Activated T-cell treated with anti-CD3 and anti-CD28 coated beads for 4 hours (primary cell): ENCODE measurements at places on chromosomes 3 and 15.

DNA sequence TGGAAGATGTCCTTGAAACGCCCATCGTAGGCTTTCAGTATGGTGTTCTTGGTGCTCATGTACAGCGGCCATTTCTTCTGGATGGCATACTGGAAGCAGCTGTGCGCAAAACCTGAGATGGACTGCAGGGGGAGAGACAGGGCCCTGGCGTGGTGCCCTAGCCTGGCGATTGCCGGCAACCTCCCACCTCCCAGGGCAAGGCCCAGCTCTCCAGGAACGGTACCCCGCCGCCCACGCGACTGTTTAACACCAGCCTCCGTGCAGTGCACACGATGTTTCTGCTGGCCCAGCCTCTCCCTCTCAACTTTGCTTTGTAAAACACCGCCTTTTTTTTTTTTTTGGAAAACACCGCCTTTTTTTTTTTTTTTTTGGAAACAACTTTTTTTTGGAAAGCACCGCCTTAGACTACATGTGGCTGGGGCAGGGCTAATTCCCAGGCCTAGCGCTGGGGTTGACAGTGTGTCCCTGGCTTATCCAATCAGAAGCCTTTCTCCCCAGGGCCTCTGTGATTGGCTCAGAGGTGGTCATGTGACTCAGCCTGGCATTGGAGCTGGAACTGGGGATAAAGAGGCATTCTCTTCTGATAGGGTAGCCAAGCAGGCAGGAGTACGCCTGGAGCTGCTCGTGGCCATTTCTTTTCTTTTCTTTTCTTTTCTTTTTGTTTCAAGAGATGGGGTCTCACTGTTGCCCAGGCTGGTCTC lies 14.7 kb downstream of the IDH2 start:
- no peak for DNase-seq

DNA sequence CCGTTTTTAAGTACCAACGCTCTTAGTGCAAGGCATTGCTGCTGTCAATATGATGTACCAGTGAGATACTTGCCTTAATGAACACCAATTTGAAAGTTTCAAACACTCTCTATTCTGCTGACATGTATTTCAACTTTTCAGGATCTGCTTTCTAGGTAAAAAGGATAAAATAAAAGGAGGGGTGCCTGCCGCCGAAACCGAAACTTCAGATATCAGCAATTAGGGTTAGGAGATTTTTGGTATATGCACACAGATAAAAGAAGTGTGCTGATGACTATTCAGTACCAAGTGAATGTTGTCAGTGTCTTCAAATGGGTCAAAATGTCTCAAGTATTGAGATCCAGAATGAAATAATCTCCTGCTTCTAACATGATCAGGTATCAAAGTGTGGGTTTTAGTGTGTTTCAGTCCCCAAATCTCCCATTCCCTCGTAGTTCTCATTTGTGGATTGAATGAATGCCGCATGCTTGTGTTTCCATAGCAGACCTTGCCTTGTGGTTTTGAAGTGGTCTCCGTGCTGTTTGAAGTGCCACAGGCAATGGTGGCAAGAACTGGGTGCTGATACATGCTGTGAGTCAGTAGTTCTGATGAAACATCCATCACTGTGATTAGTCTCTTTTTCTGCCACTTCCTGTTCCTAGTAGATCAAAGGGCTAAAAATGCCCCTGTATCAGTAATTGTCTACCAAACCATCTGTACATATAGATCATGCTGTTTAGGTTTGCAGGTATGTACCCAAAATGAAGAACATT lies 22.5 kb downstream of the CHST14 start:
- peak; percentile 47 for DNase-seq

DNA sequence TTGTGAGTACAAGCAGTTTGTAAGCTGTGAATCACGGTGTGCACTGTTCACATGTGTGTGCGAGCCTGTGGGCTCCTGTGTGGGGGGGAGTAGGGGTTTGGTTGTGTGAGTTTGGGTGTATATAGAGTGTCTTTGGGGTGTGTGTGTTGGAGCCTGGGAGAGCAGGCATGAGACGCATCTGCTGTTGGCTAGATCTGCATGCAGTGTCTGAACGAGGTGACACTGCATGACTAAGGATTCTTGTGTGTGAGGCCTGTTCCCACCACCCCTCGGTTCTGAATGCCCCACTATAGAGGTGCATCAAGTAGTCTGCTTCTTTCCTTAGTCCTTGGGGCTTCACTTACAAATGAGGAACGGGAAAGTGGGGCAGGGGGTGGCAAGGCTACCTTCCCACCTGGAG lies 68.4 kb downstream of the MAGEF1 start:
- no peak for DNase-seq

GRCh38 chr15:98866511-98866910 lies 141.1 kb downstream of the PGPEP1L start:
- DNase-seq = no peak

DNA sequence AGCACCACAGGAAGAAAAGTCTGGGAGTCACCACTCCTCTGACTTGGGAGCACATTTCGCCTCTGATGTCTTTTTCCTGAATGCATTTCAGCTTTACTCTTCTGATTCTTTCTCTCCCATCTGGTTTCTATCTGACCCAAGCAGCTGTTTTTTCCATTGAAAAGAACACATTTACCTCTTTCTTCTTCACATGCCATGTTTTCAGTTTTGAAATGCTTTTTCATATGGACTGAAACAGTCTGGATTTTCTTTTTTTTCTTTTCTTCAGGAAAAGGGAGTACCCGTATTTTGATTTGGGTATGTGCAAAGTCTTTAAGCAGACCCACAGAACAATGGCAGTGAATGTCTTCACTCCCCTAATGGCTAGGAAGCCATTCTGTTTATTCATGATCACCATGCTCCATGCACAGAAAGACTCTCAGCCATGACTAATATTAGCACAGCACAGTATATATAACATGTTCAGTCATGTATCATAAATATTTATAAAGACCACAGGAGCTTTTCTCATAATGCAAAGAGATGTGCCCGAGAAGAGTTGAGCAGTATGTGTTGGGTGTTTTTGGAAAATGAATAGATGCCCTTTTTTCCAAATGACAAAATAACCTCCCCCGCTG lies 82.7 kb upstream of the LRIG1 start:
- no peak for DNase-seq
